Suppressor macrophage (primary cell): ENCODE measurements at places on chromosomes 5 and 9.
A peak's percentile ranks its signal among the peaks of the same experiment; 100 is the strongest.

- DNase-seq = no peak
Measured at GRCh38 chr9:74577956-74578355, 80.8 kb downstream of the RORB start.

GRCh38 chr9:107064378-107064777 lies 201.4 kb downstream of the ZNF462 start:
- no peak for DNase-seq

DNA sequence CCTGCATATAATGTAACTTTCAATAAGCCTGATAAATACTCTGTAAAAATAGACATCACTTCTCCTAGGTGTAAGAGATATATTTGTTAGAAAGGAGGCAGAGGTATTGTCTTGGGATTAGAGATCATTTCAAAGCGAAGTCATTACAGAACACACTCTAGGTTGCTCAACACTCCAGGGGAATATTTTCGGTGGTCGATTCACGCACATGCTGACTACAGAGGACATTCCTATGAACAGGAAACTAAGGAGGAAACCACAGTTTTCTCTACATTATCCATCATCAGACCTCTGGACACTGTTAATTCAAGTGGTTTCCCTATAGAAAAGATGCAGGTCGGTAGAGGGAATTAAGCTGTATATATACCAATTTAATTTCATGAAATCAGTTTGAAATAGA lies 370.0 kb downstream of the NDUFS4 start:
- no peak for DNase-seq

DNA sequence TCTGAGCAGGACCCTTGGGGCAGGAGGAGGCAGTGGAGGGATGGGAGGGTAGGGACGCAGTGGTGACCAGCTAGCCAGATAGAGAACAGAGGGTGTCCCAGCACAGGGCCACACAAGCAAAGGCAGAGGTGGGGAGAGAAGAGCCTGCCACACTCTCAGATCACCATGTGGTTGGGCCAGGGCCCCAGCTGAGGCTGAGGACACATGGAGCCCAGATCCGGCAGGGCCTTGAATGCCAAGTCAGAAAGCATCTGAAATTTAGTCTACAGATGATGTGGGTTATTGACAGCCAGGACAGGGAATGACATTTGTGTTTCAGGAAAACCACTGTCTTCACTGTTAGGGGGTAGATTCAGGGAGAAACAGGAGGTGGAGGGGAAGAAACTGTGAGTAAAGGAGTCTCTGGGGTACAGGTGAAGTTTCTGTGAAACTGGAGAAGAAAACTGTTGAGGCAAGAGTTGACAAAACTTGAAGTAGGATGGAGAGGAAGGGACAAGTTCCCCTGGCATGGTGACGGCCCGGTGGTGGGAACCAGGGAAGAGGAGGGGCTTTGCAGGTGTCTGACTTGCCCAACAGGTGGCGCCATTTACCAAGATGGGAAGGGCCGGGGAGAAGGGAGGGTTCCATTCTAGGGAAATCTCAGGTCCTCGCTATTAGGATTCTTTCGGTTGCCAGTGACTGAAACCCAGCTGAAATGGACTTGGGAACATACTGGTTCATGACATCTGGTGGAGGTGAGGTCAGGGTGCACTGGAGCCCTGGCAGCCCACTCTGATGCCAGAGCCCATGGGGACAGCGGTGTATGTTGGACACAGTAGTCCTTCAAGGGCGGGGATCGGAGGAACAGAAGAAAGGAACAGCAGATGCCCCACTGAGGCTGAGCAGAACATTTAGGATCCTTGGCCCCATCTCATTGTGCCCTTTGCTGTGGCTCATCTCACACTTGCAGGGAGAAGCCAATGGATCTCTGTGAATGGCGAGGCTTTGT lies 100.1 kb downstream of the KCNIP1 start:
- DNase-seq = peak; percentile 68

DNA sequence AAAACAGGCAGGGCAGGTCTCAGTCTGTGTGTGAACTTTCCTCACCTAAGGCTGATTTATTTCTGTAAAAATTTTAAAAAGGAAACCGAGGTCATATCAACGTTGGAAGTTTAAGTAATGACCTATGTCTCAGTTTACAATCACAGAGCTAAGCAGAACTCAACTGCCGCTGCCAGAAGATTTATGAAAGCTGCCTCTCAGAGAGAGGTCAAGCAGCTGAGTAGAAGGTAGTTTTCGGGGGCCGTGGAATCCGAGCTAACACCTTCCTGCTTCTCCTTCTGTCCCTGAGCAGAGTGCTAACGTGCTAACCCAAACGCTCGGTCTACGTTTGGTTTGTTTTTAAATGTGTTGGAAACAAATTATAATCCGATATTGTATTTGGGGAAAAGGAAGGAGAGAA lies 11.1 kb downstream of the TTF1 start:
- DNase-seq = no peak

- DNase-seq = no peak
Measured at GRCh38 chr5:159096243-159096923, 3.3 kb downstream of the EBF1 start.

DNA sequence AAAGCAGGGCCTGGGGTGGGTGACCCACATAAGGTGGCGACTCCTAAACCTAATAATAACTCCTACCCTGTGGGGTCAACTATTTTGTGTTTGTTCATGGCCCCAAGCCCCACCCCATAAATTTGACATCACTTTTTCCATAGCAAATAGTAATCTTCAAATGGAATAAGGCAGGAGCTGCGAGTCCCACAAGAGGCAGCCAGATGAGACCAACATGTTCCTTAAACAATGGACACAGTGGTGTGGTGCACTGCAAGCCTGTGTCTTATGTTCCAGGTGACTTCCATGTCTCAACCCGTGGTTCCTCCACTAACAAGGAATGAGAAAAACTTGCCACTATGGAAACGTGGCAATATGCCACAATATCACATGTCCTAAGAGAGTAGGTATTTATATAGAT lies 20.6 kb downstream of the TMEM174 start:
- no peak for DNase-seq

DNA sequence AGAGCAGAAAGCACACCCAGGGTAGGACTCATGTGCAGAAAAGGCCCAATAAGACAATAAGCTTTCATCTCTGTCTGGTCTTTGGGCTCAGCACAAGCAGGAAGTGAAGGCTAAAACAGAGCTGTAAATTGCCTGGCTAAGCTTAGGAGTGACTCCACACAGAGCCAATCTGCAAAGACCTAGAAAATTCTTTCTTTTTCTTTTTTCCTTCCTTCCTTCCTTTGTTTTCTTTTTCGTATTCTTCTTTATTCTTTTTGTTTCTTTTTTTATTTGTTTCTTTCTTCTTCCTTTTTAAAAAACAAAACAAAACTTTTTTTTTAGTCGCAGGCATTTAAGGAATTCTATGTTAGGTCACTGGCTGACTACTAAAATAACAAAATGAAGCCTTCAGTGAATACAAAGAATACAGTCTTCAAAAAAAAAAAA lies 12.2 kb downstream of the SLC35A4 start:
- peak; percentile 49 for DNase-seq

DNA sequence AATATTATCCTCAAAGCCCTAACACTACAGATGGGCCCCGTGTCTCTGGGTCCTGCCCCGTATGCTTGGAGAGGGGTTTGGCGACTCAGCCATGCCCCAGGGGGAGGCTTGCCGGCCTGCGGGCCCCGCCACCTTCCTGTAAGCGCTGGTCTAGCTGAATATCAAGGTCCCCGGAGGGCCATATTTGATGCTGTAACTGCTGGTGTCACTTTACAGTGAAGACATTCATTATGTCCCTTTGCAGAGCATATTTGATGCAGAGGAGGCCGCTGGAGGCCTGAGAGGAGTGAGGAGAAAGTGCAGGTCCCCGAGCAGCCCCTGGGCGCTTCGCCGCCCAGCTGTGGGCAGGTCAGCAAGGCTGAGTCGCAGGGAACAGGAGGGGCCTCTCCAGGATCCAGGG lies 16.8 kb downstream of the IRX4 start:
- no peak for DNase-seq

DNA sequence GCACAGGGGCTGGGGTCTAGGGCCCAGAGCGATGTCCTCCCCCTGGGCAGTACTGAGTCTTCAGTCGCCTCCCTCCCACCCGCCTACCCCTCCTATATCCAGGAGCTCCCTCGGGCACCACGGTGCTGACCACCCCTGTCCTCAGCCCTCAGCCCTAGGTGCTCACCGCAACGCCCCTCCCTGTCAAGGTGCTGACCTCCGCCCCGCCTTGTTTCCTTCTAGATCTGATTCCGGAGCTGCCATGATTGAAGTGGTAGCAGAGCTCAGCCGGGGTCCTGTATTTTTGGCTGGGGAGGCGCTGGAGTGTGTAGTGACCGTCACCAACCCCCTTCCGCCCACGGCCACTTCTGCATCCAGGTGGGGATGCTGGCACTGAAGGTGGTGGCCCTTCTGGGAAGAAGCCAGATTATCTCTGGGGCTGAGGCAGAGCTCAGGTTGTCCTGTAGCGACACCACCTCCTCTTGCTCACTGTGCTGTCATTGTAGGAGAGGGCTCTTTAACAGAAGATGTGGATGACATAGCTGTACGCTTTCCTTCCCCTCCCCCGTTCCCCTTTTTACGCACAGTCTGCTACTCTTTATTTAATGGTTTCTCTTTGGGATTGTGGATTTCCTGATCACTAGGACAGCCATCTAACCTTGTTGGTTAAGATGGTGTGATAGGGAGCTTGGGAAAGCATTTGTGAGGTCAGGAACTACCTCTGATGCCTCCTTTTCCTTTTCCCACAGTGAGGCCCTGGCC lies 598 bp downstream of the RGP1 start:
- no peak for DNase-seq

GRCh38 chr5:179152144-179152895 lies 92.1 kb downstream of the ZNF354C start:
- no peak for DNase-seq

- no peak for DNase-seq
Measured at GRCh38 chr9:5825895-5826622, 6.9 kb downstream of the ERMP1 start.

- DNase-seq = no peak
Measured at GRCh38 chr9:89865357-89865756, 260.5 kb downstream of the GADD45G start.

GRCh38 chr9:110258690-110259091 lies 2.4 kb upstream of the TXN start:
- peak; percentile 53 for DNase-seq

DNA sequence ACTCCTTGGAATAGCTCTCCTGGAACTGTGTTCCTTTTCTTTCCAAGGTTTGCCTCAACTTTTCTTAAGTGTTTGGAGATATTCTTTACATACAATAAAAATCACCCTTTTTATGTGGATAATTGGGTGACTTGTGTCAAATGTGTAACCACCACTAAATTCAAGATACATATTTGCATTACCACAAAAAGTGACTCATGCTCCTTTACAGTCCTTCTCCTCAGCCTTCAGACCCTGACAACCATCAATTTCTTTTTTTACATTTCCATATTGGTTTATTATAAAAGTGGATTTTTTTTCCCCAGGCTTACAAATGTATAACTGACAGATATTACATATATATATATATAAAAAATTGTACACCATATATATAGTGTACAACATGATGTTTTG lies 372.0 kb upstream of the KCNN2 start:
- no peak for DNase-seq

GRCh38 chr9:37668116-37668601 lies 17.4 kb downstream of the FRMPD1 start:
- no peak for DNase-seq

GRCh38 chr9:31389075-31389474 lies 995.4 kb upstream of the ACO1 start:
- no peak for DNase-seq

GRCh38 chr9:37528652-37529471 lies 43.1 kb downstream of the POLR1E start:
- DNase-seq = no peak

GRCh38 chr9:7788772-7789171 lies 10.8 kb downstream of the DMAC1 start:
- DNase-seq = no peak

- no peak for DNase-seq
Measured at GRCh38 chr5:65382582-65382981, 99.1 kb downstream of the ADAMTS6 start.

GRCh38 chr5:34545626-34546025 lies 110.5 kb upstream of the RAI14 start:
- DNase-seq = peak; percentile 60

DNA sequence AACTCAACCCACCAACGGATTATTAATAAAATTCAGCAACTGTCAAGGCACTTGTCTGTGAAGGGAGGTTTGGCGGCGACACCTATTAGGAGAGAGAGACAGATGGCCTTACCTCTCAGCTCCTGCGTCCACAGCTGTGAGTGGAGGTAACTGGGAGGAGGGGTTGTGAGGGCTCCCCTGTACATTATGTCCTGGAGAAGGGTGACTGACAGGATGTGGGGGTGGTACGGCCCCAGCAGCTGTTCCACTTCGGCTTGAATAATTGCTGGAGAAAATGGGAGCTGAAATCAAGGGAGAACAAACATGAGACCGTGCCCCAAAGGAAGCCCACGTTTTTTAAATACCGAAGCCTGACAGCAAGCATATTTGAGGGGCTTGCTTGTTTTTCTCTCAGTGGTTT lies 353.5 kb upstream of the RFX3 start:
- DNase-seq = no peak

- no peak for DNase-seq
Measured at GRCh38 chr5:174065528-174066197, 20.2 kb downstream of the NSG2 start.

GRCh38 chr9:134099123-134099761 lies 31.4 kb upstream of the BRD3 start:
- peak; percentile 76 for DNase-seq

DNA sequence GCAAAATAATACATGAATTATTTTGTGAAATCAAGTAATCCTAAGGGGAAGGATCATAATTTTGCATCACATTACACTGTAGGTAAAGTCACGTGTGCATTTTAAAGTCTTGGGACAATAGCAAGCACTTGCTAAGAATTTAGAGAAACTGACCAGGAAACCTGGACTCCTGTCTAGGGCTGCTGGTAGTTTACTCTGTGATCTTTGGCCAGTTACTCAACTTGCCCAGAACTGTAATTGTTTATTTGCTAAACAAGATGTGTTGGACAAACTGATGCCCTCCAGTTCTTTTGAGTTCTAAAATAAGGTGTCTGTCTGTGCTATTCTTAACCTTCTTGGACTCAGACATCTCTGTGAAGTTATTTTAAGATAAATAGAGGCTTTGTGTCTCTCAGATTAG lies 594.8 kb upstream of the DMAC1 start:
- DNase-seq = no peak

GRCh38 chr9:128714586-128715435 lies 9.1 kb downstream of the ZDHHC12 start:
- DNase-seq = no peak

DNA sequence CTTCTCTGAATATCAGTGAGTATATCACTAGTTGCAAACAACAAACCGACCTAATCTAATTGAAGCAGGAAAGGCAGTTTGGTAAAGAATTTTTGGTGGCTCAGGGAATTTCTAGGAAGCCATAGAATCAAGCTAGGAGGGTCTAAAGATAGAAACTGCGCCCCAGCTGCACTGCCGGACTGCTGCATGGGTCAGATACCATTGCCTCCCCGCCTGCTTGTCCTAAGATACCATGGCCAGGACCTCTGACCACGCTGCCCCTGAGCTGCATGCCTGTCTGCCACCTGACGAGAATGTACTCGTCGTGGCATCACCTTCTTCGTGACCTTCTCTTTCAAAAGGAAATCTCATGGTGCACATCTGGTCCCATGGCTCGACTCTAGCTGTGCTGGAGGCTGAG lies 439.0 kb downstream of the ZSWIM6 start:
- no peak for DNase-seq

- no peak for DNase-seq
Measured at GRCh38 chr9:133677126-133678010, 41.2 kb downstream of the DBH start.
